Cortex of kidney (tissue), 1 donor: ENCODE measurements at places on chromosomes 1 and 21.

DNA sequence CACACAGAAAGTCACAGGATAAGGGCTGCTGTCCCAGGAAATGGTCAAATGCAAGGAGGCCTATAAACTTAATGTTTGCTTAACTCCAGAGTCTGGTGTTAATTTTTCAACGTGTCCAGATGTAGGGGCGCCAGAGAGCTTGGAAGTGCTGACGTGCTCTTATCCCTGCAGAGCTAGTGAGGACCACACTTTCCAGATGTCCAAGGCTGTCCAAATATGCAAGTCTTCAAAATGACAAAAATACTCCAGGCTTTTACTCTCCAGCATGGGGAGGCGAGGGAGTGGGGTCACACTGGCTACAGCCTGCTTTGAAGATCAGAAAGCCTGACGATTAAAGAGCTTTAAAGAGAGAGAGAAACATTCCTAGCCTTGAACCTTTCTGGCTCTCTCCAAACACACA is 57.6 kb downstream of the ABCA4 start:
- no peak for DNase-seq

GRCh38 chr1:71792264-71792663 is 490.1 kb downstream of the NEGR1 start:
- no peak for DNase-seq

DNA sequence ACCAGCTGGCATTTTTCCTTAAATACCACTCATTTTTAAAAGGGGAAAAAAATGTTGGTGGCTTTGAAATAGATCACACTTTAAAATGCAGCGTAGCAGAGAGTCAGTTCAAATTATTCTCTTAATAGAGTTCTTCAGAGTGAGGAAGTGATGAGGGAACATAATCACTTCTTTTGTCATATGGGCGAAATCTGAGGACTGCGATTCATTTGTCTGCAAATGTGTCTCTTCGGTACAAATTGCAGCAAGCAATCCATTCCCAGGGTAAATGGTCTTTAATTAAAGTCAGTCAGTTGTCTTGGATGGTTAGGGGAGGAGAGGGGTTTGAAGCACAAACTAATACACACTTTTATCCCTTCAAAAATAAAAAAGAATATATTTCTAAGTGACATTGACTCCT is 86.0 kb upstream of the SELENON start:
- DNase-seq: no peak

DNA sequence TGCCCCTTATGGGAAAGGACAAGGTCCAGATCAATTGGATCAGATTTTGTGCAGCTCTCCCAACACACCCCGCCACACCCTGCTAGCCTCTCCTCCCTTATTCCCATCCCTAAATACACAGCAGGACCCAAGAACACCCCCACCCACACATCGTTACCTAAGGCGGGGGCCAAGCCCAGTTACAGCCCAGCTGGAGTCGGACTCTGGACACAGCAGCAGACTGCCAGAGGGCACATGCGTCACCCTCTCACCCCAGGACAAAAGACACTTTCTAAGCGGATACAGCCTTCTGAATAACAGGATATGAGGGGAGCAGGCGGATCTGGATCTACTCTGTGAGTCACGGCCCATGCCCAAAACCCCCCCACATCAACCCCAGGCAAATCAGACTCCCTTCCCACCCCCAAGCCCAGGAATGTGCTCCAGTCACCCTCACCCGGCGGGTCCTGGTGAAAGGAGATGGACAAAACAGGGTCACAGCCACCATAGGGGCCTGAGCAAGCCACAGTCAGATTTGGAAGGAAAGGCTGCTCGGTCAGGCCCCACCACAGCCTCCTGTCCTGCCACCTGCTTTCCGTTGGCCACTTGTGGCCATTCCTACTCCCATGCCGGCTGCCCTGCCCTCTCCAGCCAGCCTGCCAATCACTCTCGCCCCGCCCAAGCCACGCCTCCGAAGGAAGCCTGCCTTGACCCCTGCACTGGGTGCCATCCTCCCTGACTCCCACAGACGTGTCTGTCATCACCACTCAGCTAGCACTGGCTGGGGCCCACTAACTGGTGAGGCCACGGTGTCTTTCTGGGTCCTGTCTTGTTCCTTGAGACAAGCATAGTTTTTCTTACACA is 4.0 kb downstream of the S100A16 start:
- DNase-seq: no peak

DNA sequence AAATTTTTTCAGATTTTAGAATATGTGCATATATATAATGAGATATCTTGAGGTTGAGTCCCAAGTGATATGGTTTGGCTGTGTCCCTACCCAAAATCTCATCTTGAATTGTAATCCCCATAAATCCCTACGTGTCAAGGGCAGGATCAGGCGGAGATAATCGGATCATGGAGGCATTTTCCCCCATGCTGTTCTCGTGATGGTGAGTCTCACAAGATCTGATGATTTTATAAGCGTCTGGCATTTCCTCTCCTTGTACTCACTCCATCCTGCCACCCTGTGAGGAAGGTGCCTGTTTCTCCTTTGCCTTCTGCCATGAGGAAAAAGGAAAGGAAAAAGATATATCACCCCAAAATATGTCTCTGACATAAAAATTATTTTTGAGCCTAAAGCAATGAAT is 64.6 kb downstream of the TOR3A start:
- DNase-seq: no peak

GRCh38 chr21:17903029-17903806 is 84.1 kb upstream of the C21orf91 start:
- no peak for DNase-seq

GRCh38 chr1:191343816-191344215 is 814.4 kb upstream of the RGS18 start:
- DNase-seq: no peak

GRCh38 chr1:205309741-205310140 is 11.8 kb downstream of the NUAK2 start:
- no peak for DNase-seq

GRCh38 chr1:35860696-35861095 is 22.3 kb upstream of the AGO1 start:
- no peak for DNase-seq

- no peak for DNase-seq
Observed at GRCh38 chr1:29467989-29468900, 231.9 kb downstream of the PTPRU start.

- DNase-seq: no peak
Observed at GRCh38 chr21:14670409-14670808, 124.3 kb upstream of the SAMSN1 start.

- DNase-seq: no peak
Observed at GRCh38 chr1:223535319-223535718, 130.2 kb downstream of the CAPN8 start.

GRCh38 chr1:61459345-61459744 is 265.6 kb downstream of the TM2D1 start:
- no peak for DNase-seq

DNA sequence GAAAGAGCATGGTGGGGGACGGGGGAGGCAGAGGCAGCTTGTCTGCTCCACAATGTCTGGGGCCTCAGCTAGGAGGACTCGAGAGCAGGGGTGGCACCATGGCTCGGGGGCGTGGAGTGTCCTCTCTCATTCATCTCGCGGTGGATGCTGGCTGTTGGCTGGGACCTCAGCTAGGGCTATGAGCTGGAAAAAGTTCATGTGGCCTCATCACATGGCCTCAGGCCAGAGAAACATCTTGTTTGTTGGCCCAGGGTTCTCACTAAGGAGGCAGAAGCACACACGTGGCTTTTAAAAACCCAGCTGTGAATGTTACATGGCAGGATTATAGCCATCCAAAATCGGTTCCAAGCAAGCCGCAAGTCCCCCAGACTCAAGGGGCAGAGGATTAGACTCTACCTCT is 6.2 kb upstream of the CENPS start:
- DNase-seq: no peak

DNA sequence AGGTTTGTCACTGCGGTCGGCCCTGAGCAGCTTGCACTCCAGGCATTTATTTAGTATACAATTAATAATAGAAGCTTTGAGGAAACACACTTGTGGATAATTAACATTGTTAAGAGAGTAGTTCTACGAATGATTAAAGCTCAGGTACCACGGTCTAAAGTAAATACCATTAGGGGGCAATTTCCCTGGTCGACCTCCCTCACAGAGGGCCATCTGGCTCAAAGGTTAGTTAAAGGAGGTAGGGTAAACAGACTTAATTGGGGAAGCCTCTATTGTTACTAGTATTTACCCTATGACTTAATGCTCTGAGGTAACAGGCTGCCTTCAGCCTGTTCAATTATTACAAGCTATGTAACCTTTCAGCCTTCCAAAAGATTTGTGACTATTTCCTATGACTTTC is 122.3 kb upstream of the SLC44A3 start:
- DNase-seq: no peak

GRCh38 chr1:229756666-229757065 is 130.6 kb downstream of the URB2 start:
- DNase-seq: no peak

DNA sequence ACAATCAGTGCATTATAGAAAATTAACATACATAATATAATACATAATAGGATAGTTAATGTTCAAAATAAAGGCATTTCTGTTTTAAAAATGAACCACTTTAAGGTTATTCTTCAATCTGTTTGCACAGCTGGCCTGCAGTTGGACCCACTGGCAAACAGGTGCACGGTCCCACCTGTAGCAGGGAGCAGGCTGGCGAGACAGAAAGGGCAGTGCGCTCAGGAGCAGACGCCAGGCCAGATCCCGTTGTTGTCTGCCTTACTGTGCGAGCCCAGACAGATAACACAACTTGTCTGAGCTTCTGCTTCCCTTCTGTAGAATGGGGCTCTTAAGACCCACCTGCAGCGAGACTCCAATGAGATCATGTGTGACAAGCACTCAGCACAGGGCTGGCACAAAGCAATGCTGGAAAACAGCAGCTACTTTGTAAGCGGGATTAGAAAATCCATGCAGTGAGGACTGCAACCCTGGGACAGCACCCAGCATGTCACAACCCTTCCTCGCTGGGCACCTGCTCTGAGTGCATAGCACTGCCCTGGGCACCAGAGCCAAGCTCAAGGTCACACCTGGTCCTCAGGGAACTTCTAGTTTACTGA is 33.5 kb downstream of the VPS26C start:
- DNase-seq: no peak

DNA sequence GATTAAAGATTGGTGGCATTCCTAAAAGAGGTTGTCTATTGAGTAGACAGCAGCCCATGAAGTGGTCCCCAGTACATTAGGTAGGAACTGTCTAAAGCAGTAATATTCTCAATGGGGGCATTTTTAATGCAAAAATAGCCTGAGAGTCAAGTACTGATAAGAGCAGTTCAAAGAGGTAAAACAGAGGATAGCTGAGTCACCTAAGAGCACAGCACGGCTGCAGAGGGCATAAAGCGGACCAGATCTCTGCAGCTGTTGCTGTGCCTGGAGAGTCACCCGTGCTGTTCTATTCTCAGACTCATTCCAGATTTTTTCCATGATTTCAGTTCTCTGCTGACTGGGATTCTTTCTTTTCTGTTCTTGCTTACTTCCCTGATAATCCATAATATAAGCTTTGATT is 313.2 kb downstream of the OLFM3 start:
- no peak for DNase-seq

DNA sequence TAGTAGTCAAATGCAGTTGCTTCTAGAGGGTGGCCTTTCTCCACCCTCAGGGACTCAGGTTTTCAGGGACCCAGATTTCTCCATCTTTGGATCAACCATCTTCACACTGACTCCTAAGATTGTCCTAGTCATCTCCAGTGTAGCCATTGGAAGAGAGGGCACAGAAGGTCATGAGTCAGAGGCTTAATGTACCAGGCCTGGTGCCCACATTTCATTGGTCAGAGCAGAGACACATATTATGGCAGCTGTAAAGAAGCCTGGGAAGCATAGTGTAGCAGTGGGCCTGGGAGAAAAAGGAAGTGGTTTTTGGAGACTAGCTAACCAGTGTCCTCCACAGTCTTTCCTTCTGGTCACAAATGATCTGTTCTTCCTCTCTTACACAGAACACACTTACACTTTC is 122.5 kb downstream of the GIPC2 start:
- DNase-seq: no peak

- no peak for DNase-seq
Observed at GRCh38 chr1:240947438-240948224, 335.7 kb upstream of the GREM2 start.

- no peak for DNase-seq
Observed at GRCh38 chr1:24921412-24921811, 8.7 kb downstream of the RUNX3 start.

GRCh38 chr1:236687273-236687672 is 974 bp downstream of the ACTN2 start:
- DNase-seq: no peak

DNA sequence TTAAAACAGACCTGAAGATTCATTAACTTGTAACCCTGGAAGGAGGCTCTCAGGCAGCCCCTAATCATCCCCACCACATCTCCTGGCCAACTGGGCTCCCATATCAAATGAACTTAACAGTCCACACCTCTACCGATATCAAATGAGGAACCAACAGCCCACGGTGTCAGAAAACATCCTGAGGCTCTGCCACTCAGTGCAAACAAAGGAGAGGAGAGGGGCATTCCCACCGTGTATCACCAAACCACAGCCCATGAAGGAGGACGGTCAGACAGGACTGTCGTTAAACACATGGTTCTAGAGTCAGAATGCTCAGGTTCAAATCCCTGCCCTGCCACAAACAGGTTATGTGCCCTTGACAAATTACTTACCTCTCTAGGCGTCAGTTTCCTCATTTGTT is 52.5 kb downstream of the ERI3 start:
- DNase-seq: no peak

- no peak for DNase-seq
Observed at GRCh38 chr1:179043266-179043665, 17.6 kb downstream of the FAM20B start.

GRCh38 chr1:175792136-175792535 is 48.7 kb upstream of the TNR start:
- DNase-seq: no peak

GRCh38 chr1:43349594-43350306 is 9.0 kb upstream of the CDC20 start:
- no peak for DNase-seq

GRCh38 chr1:64545118-64545843 is 75.4 kb downstream of the CACHD1 start:
- no peak for DNase-seq

DNA sequence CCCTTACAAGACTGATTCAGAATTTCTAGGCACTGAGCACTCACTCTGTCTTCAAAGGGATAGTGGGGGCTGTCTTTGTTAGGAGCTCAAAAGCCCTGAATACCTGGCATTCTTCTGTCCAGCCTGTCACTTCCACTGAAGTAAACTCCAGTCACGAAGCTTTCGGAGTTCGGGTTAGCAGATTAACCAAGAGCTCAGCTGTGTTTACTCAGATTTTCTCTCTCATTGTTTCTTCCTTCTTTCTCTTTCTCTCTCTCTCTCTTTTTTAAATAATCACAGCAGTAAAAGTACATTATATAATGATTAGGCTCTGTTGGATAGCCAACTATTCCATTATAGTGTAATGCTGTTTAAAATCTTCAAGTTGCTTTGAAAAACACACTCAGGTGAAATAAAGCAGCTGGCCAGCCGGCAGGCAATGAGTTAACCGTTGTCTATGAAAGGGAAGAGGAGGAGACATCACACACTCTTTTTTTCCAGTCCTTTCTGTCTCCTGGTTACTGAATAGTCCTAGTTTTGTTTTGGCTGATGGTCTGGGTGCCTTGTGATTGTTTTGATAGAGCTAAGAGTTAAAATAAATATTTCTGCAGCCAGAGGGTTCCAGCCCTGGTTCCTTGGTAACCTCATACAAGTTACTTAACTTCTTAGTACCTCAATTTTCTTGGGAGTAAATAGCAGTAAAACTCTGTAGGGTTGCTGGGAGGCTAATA is 89.8 kb downstream of the ADSS2 start:
- no peak for DNase-seq
